ENCODE measurements at places on chromosomes 3 and 15.
A peak's percentile ranks its signal among the peaks of the same experiment; 100 is the strongest.

DNA sequence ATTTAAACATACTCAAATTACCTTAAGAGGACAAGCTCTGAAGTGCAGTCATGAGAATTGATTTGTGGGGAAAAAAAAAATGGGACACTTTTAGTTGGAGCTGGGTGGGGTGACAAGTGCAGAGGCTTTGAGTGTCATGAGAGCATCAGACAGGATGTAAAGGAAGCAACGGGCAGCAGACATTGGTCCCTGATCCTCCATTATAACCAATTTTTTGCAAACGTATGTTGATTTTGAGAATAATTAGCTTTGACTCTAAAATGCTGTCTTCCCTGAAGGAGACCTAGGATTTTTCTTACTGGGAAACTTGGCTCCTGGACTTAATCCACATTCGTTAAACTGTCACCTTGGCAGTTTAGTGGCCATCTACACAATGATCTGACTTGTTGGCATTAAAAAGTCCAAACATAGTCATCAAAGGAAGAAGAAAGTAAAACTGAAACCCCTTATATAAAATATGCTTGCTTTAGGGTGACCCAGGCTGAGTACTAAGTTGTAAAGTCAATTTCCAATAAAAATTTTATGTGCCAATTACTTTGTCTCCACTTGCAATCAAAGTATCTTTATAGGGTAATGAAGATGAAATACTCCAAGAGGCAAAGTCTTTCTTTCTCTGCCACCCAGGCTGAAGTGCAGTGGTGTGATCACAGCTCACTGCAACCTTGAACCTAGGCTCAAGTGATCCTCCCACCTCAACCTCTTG, 45.6 kb downstream of the BCL2L10 start:
- no peak for DNase-seq

DNA sequence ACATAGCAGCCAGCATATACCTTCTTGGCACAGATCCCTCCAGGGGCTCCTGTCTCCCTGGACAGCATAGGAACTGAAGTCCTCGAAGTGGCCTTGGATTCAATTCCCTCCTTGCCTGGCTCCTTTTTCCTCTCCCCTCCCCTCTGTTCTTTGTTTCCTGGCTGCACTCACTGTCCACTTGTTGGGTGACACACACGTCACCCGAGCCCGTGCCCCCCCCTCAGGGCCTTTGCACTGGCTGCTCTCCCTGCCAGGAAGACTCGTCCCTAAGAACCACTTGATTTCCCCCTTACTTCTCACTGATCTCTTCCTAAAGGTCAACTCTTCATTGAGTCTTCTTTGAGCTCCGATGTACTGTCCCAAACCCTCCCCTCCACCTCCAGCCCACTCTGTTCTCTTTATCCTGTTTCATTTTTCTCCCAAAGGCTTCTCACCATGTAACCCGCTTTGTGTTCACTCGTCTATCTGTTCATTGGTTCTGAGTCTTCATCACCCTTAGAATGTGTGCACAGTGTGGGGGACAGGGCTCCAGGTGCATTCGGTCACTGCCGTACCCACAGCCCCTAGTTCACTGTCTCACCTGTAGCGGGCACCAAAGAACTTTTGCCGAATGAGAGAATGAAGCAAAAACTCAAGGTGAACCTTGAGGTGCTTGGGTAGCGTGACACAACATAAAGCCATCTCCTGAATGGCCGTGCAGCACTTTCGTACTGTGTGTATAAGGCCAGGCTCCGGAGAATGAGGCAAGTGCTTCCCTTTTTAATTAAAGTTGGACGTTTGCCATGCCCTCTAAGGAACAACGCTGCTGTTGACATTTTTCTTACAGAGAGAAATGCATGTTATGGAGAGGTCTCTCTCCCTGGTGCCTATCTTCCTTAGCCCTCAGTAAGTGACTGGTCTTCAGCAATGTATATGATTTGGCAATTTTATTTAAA, 74.0 kb downstream of the CHRNA7 start:
- no peak for DNase-seq

DNA sequence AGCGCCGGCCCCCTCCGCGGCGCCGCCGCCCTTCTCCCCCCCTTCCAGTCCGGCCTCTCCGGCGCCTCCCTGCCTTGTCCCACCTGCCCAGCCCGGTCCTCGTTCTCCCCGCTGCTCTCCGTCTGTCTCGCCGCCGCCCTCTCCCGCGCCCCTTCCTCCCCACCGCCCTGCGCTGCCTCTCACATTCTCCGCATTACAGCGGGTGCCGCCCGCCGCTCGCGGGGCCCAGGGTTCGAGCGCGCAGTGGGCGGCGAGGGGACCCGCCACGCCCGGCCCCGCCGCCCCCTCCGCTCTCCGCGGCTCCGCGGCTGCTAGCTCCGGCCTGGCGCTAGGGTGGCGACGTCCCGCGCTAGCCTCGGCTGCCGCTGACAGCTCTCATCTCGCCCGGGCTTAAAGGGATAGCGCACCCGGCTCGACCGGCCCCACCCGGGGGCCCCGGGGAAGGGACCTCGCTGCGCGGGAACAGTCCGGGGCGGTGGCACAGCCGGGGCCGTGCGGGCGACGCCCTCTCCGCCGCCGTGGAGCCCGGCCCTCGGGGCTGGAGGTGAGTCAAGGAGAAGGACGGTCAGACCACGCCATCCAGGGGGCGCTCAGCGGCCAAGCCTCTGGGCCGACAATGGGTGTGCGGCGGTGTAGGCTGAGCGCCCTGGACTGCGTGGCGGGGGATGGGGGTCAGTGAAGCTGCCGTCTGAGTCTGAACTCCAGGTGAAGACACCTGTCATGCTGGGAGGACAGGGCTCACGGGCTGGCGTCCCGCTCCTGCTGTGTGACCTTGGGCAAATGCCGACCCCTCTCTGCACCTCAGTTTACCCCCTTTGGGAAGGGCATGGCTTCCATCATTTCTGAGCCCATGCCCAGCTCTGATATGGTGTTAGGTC, 187.4 kb upstream of the LINGO1 start:
- no peak for DNase-seq

GRCh38 chr3:89455240-89455639, 347.8 kb downstream of the EPHA3 start:
- DNase-seq, result no peak

DNA sequence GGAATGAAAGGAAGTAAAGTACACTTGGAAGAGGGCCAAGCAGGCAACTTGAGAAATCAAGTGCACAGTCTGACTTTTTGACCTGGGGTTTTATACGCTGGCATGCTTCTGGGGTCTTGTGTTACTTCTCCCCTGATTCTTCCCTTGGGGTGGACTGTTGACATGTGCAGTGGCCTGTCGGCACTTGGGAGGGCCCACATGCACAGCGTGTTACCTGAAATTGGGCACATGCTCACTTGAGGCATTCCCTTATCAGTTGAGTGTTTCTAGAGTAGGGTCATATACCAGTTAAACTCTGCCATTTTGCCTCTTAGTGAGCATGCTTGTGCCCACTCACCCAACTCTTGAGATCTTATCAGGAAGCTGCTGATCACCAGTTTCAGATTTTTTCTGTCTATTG, 329.1 kb upstream of the SOX2 start:
- DNase-seq, result no peak

- peak; percentile 48 for DNase-seq
These were observed 215.3 kb upstream of the CGNL1 start for GRCh38 chr15:57160823-57161560.

DNA sequence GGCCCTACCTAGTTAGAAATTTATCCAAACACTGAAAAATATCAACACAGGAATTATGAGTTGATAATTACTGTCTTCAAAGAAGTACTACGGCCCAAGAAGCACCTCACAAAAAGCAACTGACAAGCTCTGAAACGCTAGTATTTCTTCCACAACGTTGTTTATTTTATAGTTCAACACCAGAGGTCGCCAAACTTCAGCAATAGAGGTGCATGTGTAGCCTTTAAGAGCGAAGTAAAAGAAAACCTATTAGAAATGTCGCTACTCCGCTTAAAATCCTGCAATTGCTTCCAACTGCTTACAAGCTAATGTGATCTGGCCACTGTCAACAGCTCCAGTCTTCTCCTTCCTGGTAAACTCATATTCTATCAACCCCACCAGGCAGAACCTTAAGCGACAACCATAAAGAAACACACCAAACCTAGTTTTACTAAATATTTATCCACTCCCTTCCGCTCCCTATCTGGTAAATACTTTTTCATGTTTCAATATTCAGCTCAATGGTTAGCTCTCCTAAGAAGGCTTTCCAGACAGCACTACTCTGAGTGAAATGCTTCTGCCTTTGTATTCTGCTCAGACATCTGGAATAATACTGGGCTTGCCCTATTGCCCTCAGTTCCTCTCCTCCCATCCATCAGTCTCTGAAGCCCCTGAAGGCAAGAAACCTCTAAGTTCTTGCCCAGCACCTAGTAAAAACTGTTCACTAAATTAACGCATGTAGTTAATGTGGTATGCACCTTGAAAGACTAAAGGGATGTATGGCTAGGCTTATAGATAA, 110.2 kb downstream of the NR1I2 start:
- DNase-seq, result peak; percentile 54

DNA sequence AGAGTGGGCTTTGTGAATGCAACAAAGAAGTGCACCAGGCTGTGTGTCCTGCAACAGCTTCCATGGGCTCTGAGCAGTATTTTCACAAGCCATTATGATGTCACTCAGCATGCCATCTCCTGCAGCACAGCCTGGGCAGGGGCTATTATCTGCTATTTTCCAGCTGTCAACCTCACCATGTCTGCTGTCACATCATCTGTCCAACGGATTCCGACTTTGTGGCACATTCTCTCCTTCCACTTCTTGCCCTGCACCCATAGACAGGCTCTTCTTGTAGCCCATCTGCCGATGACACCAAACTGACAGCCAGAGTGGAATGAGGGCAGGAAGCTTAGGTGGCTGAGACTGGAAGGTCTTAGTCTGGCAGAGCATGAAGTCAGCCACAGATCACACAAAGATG, 691.9 kb downstream of the NTRK3 start:
- DNase-seq, result no peak

DNA sequence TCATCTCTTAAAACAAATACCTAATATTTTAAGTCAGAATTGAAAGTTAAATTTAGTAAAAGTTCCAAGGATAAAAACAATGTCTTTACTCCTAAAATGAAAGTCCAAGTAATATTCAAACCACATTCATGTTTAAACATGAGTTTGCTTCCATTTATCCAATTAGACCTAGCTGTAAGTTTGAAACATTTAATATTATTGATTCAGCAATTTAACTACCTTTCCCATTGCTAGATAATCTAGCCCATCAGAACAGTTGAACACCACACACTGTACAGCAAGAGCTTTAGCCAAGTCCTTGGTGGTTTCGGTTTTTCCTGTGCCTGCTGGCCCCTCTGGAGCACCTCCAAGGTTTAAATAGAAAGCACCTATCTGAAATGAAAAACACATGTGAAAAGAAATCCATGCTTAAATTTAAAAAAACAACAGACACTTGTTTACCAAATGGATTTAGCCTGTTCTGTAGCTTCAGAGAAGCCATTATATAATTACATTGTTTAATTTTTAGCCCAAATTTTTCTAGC, 97.8 kb downstream of the DNAH12 start:
- DNase-seq, result no peak

DNA sequence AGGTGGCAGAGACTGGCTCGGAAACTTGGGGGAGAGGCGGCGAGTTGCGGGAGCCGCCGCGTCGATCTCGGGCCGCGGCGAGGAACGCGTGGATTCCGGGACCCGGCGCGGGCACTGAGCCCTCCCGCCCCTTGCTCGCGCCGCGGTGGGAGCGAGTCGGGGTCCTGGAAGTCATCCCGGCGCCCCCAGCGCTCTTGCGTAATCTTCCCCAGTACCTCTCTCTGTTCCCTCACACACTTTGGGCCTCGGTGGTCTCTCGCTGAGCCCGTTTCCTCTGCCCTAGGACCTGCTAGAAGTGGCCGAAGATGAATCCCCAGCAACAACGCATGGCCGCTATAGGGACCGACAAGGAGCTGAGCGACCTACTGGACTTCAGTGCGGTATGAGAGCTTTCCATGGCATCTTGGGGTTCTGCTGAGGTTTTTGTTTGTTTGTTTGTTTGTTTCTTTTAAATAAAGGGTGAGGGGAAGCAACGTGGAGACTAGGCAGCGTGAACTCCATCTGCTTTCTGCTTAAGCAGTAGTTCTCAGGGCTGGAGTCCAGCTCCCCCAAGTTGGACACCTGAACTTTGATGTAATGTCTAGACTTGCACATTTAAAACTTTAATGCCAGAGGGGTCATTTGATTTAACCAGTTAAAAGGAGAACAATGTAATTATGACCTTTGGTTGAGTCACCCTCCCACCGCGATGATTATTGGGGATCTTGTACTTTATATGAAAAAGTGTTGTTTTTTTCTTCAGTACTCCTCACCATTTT, 1.3 kb downstream of the TCF12 start:
- DNase-seq, result peak; percentile 10

- no peak for DNase-seq
These were observed 136.4 kb downstream of the B3GALNT1 start for GRCh38 chr3:160968761-160969160.

DNA sequence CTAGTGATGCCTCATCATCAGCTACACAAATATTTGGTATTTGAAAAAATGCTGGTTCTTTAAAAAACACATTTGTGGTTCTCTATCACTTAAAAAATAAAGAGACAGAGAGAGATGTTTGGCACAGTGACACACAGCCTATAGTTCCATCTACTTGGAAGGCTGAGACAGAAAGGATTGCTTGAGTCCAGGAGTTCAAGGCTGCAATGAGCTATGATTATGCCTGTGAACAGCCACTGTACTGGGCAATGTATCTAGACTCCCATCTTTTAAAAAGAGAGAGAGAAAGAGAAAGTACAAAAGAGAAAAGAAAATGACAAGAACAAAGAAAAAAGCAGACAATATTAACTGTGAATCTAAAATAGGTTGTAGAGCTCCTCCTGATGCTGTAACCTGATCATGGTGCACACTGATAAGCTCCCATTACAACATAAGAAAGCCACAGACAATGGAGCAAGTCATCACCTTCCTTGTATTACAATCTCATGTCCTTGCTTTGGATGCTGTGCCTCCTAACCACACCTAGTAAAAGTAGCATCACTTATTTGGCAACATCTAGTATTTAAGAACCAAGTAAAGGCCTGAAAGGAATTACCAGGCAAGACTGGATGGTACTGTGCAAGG, 31.7 kb upstream of the MAP4 start:
- no peak for DNase-seq

- peak; percentile 40 for DNase-seq
These were observed 2.5 kb upstream of the INAFM2 start for GRCh38 chr15:40320931-40321371.

GRCh38 chr15:62107571-62108121, 40.9 kb downstream of the C2CD4A start:
- DNase-seq, result peak; percentile 21

GRCh38 chr3:72821161-72821781, 27.0 kb downstream of the SHQ1 start:
- peak; percentile 55 for DNase-seq

DNA sequence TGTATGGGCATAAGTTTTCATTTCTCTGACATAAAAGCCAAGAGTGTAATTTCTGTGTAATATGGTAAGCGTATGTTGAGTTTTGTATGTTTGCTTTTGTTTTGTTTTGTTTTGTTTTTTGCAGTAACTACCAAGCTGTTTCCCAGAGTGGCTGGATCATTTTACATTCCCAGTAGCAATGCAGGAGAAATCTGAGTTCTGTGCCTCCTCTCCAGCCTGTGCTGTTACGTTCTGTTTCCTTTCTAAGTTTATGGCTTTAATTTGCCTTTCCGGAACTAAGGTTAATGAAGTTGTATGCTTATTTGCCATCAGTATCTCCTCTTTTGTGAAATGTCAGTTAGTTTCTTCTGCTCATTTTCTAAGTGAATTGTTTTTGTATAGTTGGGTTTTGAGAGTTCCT, 307.8 kb downstream of the GABRG3 start:
- DNase-seq, result no peak
